ENCODE measurements at places on chromosomes 6 and 20. TPM values are rescaled to one million over a fixed set of nuclear protein-coding genes. Genes with fewer than 3 reads are reported as not detected.

The PTP4A1 gene
- total RNA-seq = 60.7 TPM

The FRMD1 gene
- not detected for total RNA-seq

The BTNL2 gene
- not detected for total RNA-seq

The RBPJL gene
- total RNA-seq = not detected

The NKAIN4 gene
- total RNA-seq = 0.57 TPM

The TMEM151B gene
- not detected for total RNA-seq

The MUC22 gene
- not detected for total RNA-seq

The HLA-DOB gene
- not detected for total RNA-seq

The RAMACL gene
- total RNA-seq = 0.72 TPM

The MLIP gene
- total RNA-seq = 0.44 TPM

The GNRH2 gene
- total RNA-seq = not detected

The BANF2 gene
- not detected for total RNA-seq

The MYMX gene
- total RNA-seq = not detected

The CAGE1 gene
- total RNA-seq = 0.14 TPM

The DPPA5 gene
- total RNA-seq = not detected

The GPR6 gene
- total RNA-seq = not detected

The RAET1E gene
- 1.1 TPM for total RNA-seq

The ANKRD66 gene
- not detected for total RNA-seq

The PROCR gene
- 48.8 TPM for total RNA-seq

The C20orf141 gene
- not detected for total RNA-seq

The SAMD10 gene
- 2.6 TPM for total RNA-seq

The BLTP3A gene
- total RNA-seq = 7.7 TPM

The MMP24 gene
- total RNA-seq = 0.43 TPM

The DEFB119 gene
- total RNA-seq = not detected

The C6orf15 gene
- total RNA-seq = not detected

The DCDC2 gene
- 0.14 TPM for total RNA-seq

The SIRPB1 gene
- 2.2 TPM for total RNA-seq

The SIGLEC1 gene
- under 0.01 TPM for total RNA-seq

The OPN5 gene
- total RNA-seq = not detected

The FAM83C gene
- not detected for total RNA-seq

The BCAS1 gene
- not detected for total RNA-seq

The DEF6 gene
- 0.22 TPM for total RNA-seq

The AGPAT4 gene
- 13.5 TPM for total RNA-seq

The CNBD2 gene
- total RNA-seq = 2.3 TPM

The GPX5 gene
- total RNA-seq = not detected

The KCNQ5 gene
- 6.0 TPM for total RNA-seq

The ERMARD gene
- 20.8 TPM for total RNA-seq

The FNDC11 gene
- total RNA-seq = 0.43 TPM

The KCNK17 gene
- total RNA-seq = not detected

The ISM1 gene
- total RNA-seq = not detected

The LY86 gene
- not detected for total RNA-seq

The COL11A2 gene
- 0.22 TPM for total RNA-seq
